Right renal pelvis (tissue), 4 donors: ENCODE measurements at places on chromosomes 2 and 18. TPM values are rescaled to one million over a fixed set of nuclear protein-coding genes. Genes with fewer than 3 reads are reported as not detected.

DNA sequence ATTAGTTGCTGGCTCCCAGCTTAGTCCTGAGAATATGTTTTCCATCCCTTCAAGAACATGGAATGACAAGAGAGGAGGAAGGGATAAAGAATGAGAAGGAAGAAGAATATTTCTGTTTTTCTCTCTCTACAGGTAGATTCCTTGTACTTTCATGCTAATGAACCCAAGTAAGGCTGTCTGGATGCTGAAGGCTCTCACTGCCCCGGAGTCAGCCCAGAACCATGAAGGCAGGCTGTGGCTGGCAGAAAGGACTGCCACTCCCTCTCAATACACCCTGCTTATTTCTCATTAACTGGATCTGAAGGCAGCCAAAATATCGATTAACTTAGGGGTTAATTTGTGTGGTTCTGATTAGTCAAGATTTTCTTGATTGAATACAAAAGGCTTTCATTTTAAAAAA is 93.1 kb upstream of the NPAS2 start:
- DNase-seq = no peak

DNA sequence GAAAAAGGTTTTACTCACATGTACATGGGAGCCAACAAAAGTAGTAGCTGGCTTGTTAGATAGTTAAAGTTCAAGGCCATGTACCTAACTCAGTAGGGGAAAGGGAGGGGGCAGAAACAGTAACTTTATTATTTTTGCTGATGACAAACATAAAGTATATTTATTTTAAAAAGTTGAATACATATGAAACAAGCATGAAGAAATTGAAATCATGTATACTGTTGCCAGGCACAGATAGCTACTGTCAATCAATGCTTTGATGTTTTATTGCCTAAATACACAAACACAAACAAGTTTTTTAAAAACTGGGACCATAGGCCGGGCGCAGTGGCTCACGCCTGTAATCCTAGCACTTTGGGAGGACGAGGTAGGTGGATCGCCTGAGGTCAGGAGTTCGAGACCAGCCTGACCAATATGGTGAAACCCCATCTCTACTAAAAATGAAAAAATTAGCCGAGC is 7.6 kb upstream of the PSD4 start:
- DNase-seq = no peak

- no peak for DNase-seq
Observed at GRCh38 chr18:332007-332406, 64.2 kb upstream of the THOC1 start.

Gene ASXL2
- polyA plus RNA-seq = 22.6 TPM

Gene MC2R
- polyA plus RNA-seq = not detected

GRCh38 chr2:65300761-65301711 is 73.4 kb downstream of the ACTR2 start:
- no peak for DNase-seq

DNA sequence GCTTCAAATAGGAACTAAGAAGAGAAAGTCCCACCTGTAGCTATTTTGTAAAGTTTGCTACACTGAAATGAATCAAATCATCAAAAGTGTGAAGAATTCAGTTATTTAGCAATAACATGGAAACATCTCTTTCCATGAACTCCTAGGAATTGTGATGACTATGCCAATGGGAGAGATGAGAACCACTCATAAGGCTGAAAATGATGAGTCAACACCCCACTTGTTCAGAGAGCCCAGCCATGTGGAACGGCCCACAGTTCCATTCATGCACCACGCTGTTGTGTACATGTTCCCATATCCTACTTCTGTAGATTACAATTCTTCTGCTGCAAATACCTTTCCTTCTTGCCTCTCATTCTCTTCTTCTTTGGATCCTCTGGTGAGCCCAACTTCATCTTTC is 645.5 kb upstream of the ID2 start:
- no peak for DNase-seq

GRCh38 chr2:45943219-45944044 is 292.0 kb downstream of the PRKCE start:
- DNase-seq = no peak

Gene AQP12A
- 1.0 TPM for polyA plus RNA-seq

Gene ASTL
- polyA plus RNA-seq = not detected

Gene CHST10
- polyA plus RNA-seq = 22.0 TPM

Gene CNDP1
- 1.1 TPM for polyA plus RNA-seq

DNA sequence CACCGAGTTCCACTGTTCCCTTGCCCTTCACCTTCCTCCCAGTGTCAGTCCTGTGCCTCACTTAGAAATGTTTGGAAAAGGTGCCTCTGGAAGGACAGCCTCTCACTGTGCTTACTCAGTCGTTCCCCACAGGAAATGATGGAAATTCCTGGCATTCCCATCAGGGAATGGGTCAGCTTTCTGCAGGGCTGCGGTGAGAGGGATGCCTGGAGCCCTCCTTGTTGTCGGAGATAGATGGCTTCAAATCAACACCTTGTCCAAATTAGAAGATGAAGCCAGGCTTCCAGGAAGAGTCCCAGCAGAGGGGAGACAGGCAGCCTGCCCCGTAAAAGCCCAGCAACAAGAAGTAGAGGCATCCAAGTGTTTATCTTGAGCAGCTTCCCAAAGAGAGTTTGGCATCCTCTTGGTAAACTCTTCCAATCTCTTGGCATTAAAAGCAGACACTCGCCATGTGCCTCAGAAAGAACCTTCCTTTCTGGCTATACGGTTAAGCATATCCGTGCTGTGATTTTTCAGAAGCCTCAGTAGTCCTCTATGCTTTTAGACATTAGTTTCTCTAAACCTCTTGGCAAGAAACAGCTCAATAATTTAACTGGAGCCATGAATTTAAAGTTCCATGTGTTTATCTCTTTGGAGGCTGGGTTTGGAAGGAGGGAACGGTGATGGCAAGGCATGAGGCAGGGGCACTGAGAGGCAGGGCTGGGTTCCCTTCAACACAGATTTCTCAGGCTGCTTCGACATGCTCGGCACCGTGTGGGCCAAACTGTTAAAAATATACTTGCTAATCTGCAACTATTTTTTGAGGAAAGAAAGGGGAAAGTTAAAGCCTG is 25.1 kb downstream of the COLEC12 start:
- no peak for DNase-seq

Gene CCDC138
- polyA plus RNA-seq = 15.9 TPM

DNA sequence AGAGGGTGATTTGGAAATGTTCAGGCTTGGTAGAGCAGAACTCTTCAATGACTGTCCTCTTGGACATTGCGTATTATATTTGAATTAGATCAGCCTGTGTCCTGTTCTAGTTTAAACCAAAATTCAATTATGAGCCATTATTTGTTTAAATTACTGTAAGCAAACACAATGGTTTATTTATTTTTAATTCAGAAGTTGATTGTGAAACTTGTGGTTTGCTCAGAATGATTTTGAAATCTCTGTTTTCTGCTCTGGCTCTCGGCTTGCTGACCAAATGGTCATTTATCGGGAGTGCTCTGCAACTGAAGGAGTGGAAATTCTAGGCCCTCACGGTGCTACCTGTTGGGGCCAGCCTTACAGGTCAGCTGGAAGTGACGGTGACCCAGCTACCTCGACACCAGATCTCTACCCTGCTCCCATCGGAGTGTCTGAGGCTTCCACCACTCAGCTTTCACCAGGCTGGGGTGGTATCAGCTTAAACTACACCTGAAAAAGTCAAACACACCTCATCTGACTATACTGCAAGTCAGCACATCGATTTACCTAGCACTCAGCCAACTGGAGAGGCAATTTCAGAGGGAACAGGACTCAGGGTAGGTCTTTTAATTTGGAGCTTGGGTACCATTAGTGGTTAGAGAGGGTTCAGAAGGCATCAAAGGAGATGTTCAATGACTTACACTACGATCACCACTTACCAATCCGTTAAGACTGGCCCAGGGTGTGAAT is 36.8 kb upstream of the GPD2 start:
- DNase-seq = no peak

Gene AFF3
- polyA plus RNA-seq = 18.4 TPM
